ENCODE measurements at places on chromosomes 6 and 20. TPM values are rescaled to one million over a fixed set of nuclear protein-coding genes. Genes with fewer than 3 reads are reported as not detected.

RNF182 gene
- not detected for total RNA-seq

DNA sequence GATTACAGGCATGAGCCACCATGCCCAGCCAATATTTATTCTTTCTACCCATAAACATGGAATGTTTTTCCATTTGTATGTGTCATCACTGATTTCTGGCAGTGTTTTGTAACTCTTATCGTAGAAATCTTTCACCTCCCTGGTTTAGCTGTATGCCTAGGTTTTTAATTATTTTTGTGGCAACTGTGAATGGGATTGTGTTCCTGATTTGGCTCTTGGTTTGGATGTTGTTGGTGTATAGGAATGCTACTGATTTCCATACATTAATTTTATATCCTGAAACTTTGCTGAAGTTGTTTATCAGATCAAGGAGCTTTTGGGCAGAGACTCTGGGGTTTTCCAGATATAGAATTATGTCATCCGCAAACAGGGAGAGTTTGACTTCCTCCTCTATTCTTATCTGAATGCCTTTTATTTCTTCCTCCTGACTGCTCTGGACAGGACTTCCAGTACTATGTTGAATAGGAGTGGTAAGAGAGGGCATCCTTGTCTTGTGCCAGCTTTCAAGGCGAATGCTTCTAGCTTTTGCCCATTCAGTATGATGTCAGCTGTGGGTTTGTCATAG, 198.6 kb downstream of the ZDHHC14 start:
- no peak for DNase-seq

DNA sequence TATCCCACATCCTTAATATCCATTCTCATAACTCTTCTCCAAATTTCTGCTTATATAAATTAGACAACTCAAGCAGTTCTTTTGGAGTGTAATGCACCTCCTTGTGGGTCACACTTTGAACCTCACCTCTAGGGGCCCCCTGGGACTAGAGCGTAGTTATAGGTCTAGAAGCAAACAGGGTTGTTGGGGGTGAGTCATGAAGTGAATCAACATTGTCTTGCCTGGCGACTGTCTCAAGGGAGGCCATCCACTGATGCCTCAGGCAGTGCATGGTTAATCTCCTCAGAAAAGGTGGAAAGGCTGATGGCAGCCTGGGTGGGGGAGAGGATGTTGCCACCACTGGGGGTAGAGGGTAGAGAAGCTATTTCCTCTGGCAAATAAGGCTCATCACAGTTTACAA, 129.1 kb downstream of the TNFRSF21 start:
- DNase-seq, result no peak

- no peak for DNase-seq
Observed at GRCh38 chr20:20480689-20481088, 112.8 kb downstream of the INSM1 start.

FHL5 gene
- 2.9 TPM for total RNA-seq

DNA sequence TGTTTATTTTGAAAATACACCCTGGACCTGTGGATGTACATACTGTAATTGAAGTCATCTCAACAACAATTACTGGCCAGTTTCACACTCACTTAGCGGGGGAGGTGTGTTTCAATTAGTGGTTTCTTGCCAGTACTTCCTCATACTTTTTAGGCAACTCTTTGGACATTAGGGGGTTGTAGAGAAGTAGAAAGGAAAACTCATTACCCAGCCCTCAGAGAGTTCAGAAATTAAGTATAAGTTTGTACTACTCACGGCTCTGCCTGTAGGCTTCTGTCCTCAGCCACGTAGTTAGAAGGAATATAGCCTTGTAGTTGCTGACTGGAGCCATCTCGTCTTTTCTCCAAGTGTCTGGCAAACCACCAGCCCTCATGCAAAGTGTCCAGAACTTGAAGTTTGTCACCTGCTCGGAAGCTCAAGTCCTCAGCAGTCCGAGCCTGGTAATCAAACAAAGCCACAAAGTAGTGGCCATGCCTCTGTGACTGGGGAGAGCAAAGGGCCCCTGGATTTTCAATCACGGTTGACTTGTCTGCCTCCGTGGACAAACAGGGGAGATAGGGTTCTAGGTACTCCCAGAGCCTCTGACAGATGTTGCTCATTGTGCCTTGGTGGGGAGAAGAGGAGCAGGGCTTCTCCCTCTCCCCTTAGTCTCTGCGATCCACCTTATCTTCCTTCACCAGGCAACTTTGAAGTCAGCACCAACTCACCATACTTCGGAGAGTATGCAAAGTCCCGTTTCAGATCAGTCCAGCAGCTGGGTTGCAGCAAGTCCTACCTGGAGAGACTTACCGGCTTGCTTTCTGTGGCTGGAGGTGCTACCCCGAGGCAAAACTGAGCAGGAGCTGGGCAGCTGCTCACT, 749 bp downstream of the FRK start:
- peak; percentile 47 for DNase-seq

DNA sequence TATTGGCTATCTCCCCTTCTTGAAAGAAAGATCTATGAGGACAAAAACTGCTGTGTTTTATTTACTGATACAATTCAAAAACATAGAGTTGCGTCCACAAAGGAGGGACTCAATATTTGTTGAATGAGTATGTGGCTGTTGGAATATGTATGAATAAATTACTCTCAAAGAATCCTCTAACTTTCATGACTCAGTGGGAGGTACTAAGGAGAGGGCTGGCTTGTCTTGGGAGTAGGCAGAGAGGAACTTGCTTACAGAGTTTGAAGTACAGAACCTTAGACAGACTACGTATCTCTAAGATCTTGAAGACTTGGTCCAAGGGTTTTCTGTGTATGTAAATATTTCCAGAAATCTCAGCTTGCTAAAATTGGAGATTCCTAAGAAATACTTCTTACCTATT, 504.0 kb upstream of the PTCHD4 start:
- no peak for DNase-seq

DNA sequence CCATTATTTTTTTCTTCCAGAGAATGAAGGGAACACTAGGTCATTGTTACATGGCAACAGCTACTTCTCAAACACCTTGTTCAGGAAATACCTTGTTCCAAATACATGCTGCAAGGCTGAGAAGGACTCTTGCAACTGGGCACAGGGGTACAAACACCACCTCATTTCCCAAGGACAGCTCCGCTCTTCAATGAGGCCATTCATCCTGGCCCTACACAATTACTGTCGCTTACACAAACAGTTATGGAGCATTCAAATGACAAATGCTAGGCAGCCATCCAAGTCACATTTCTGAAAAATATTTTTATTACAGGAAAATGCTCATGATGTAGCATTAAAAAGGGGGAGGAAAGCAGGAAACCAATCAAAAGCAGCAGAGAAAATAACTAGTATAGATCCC, 611.9 kb downstream of the DHX35 start:
- no peak for DNase-seq

SCUBE3 gene
- total RNA-seq, result 0.68 TPM

- no peak for DNase-seq
Observed at GRCh38 chr6:109301418-109301817, 80.8 kb downstream of the CD164 start.

- DNase-seq, result no peak
Observed at GRCh38 chr20:11581271-11581670, 336.4 kb upstream of the BTBD3 start.

DNA sequence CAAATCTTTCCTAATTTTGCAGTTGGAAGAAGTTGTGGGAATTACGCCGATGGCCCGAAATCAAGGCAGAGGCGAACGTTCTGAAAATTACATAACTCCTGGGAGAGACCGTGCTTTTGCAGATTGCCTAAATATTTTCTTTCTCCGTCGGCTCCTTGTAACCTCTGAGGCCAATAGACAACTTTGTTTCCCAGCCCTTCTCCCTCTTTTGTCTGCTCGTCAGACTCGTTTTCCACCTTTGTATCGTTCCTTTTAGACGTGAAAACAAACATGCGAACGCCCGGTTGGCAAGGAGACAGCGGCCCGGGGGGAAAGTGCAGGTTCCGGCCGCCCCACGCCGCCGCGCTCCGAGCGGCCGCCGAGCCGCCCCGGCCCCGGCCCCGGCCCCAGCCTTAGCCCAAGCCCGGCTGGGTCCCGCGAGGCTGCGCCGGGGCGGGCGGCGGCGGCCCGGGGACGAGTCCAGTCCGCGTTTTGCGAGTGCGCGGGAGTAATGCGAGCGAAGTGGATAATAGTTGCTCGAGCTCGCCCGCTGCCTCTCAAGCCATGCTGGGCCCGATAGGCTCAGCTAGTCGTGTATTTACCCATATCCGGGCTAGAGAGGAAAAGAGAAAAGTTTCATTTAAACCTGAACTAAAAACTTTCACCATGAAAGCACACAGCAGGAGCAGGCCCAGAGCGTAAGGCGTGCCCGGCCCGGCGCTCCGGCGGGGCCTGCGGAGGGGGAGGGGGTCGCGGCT, at the start of gene ARID1B:
Gene ARID1B (plus strand): TSS at position 539 of the 737 bp plus-strand sequence. CDS start 303 bp downstream, outside the sequence.
- DNase-seq, result peak; percentile 88

DNA sequence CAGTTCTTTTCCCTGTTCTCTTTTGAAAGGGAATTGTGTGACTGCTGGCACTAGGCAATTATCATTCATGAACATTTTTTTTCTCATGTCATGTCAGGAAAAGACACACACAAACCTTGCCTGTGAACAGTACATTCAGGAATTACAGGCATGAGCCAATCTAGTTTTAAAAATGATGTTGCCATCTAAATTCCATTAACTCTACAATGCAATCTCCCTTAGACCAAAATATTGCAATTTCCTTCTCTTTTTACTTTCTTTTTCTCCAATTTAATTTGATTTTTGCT, 127.5 kb upstream of the STMND1 start:
- DNase-seq, result no peak

- no peak for DNase-seq
Observed at GRCh38 chr6:132995432-132995831, 181.1 kb downstream of the RPS12 start.

- peak; percentile 26 for DNase-seq
Observed at GRCh38 chr20:6632187-6632586, 135.3 kb upstream of the BMP2 start.

GRCh38 chr6:157381631-157382621, 936 bp downstream of the ZDHHC14 start:
- DNase-seq, result peak; percentile 69

- peak; percentile 39 for DNase-seq
Observed at GRCh38 chr20:21615617-21616080, 89.8 kb upstream of the PAX1 start.

- no peak for DNase-seq
Observed at GRCh38 chr6:167565388-167565787, 240.5 kb downstream of the TTLL2 start.

SLC2A10 gene
- 18.1 TPM for total RNA-seq

DNA sequence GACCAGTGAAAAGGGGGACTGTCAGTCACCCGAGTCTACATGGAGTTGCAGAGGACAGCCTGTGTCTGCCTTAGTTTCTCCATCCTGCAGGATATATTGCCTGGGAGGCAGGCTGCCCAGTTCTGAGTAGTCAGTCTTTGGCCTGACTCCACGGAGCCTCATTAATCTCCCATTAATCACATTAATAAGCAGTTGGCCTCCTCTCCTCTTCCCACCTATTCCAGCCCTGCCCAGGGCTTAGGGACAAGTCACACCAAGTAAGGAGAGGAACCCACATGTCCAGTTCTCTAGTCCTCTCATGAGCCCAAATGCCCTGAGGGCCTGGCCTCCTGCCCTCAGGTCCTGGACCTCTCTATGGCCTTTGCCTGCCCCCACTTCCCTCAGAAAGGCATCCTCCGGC, 1.3 kb upstream of the MUCL3 start:
- DNase-seq, result no peak

DEFB110 gene
- total RNA-seq, result not detected

GRCh38 chr20:62545901-62546525, 70.2 kb upstream of the GATA5 start:
- DNase-seq, result no peak

- DNase-seq, result no peak
Observed at GRCh38 chr6:145073811-145074210, 661.5 kb downstream of the EPM2A start.

- no peak for DNase-seq
Observed at GRCh38 chr20:58567437-58567836, 52.2 kb upstream of the APCDD1L start.

GRCh38 chr20:2917266-2917665, 44.0 kb downstream of the PTPRA start:
- DNase-seq, result no peak

GRCh38 chr20:46789339-46790028, 80.0 kb downstream of the SLC2A10 start:
- no peak for DNase-seq

GRCh38 chr6:89786970-89787369, 32.6 kb downstream of the MDN1 start:
- DNase-seq, result no peak

DNA sequence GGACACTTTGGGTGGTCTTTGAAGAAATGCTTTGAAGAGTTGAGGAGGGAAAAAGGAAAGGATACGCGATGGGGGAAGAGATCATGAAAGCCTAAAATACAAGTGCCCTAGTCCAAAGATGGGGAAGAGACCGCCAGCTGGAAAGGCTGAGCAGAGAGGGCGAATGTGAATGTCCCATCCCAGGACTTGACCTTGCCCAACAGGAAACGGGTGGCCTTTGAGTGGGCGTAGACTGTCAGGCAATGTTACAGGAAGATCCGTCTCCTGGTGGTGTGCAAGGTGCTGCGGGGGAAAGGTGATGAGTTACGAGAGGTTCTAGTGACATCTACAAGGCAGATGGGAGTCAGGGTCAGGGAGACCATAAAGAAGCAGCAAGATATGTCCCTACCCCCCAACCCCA, 55.0 kb upstream of the TBXT start:
- no peak for DNase-seq

DNA sequence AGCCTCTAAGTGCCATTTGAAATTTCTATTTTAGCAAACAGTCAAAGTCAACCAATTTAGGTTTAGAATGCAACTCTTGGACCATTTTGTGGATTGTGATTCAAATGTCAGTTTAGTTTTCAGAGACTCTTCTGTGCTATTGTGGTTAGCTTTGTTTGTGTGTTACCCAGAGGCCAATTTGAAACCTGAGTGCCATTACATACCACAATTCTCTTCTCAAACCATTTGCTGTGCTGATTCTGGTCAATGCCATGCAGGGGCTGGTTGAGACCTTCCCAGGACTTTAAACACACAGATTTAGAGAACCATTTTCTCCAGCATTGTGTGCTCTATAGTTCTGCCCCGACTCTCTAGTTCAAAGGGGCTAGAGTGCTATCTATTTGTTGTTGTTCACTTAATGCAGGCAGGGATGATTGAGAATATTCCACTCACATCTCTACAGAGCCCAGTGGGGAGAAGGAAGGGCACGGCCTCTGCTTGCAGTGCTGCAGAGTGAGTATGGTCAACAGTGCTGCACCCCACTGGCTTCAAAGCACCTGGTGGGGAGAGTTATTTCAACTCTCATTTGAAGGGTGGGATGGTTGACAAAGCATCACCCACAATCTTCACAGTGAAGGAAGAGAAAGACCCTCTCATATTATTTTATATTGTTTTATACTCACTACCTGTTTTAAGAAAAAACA, 738.2 kb downstream of the COL12A1 start:
- no peak for DNase-seq

DNA sequence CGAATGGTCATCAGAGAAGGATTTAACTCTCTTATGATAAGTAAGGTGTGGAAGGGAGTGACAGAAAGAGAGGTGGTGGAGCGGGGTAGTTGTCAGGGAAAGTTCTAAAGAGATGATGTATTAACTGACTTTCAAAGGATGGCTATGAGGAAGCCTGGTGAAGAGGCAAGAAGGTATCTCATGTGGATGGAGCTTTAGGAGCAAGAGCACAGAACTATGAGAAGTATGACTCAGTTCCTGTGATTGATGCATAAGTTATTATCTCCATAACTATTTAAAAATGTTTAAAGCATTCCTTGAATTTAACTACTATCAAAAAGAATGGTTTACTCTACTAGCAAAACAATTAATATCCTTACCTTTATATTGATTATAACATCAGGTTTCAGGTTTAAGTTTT, 28.8 kb downstream of the AK9 start:
- DNase-seq, result no peak
